ENCODE measurements at places on chromosomes 4 and X.

DNA sequence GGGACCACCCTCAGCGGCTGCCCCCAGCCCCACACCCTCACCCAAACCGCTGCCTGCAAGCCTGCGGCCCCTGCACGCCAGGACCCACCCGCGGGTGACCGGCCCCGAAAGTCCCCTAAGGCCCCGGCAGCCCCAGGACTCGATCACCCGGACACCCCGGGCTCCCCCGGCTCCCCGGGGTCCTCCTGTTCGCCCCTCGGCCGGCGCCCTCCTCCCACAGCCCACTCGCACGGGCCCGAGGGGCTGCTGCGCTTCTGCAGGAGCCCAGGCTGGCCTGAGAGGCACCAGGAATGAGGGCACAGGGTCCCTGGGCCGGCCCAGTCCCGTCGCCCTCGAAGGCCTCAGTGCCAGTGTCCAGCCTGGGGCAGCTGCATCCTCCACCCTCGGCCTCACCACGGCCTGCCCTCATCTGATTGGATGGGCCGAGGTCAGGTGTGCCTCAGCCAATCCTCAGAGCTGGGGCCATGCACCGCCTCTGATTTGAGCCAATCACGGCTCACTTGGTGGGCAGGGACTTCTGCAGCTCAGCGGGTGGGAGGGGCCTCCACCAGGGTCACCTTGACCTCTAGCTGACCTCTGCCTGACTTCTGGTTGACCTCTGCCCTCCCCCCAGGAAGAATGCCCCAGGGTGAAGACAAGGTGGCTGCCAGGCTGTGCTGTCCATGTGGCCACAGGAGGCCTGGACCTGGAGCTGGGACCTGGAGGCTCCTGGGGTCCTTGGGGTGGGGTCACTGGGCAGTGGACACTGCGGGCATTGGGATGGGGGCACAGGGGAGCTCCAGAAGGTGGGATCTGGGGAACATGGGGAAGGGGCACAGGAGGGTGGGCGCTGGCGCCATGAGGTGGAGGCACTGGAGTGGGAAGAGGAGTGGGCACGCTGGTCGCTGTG lies 97.6 kb upstream of the NKX1-1 start:
- no peak for DNase-seq

DNA sequence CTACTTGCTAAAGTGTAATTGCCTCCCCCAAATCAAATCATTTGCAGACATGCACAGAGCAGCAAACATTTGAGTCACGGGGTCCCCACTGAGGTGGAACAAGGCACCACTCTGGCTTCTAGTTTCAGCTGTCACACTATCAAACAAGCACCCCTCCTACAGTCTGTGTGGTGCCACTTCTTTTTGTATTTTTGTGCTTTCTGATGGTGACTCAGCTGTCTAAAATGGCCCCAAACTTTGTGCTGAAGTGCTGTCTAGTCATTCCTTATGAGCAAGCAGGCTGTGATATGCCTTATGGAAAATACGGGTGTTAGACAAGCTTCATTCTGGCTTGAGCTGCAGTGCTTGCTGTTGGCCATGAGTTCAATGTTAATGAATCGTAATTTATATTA lies 15.4 kb downstream of the IGFBP7 start:
- DNase-seq: peak; percentile 73

DNA sequence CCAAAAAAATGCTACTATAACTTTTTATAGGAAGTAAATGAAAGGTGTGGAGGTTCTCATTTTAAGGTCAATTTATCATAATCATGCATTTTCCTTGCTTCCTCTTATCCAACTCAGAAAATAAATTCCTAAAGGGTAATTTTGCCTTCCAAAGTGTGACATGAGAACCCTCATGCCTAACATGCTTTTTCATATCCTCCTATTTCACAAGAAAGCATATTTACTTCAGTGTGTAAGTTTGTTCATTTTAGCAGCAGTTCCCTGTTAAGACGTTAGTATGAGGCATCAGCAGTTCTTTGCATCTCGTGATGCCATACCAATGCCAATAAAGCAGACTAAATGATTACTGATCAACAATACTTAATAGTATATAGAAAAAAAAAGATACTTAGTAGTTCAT lies 18.4 kb downstream of the WDFY3 start:
- peak; percentile 49 for DNase-seq

GRCh38 chrX:38768079-38768478 lies 33.2 kb upstream of the MID1IP1 start:
- DNase-seq: peak; percentile 64

DNA sequence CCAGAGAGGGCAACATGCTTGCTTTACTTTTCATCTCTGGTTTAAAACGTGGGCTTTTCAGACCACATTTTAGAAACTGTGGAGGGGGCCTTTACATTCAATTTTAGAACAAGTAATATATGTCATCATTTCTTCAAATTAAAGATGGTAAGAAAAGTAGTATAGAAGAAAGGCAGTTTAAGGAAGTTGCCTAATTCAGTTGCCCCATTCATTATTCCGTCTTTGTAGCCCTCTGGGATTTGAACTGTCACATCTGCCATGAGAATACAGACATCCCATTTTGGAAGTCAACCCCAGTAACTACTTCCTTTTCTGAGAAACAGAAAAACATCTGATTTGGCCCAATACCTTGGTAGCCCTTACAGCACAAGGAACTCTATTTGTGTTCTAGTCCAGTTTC lies 61.2 kb downstream of the PASD1 start:
- no peak for DNase-seq

- DNase-seq: no peak
Measured at GRCh38 chr4:134935320-134935719, 733.7 kb upstream of the PABPC4L start.

GRCh38 chr4:184838249-184839074 lies 12.7 kb upstream of the ACSL1 start:
- peak; percentile 20 for DNase-seq

DNA sequence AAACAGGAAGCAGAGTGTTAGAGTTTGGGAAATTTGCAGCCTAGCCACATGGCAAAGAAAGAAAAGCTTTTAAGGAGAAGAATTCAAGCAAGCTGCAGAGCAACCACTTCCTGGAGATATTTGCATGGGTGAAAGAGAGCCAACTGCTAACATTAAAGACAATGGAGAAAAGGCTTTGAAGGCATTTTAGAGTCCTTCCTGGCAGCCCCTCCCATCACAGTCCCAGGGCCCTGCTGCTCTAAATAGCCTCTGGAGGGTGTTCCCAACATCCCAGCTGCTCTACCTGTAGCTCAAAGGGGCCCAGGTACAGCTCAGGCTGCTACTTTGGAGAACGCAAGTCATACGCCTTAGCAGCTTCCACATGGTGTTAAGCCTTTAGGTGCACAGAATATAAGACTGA lies 235.9 kb upstream of the FMR1 start:
- no peak for DNase-seq

DNA sequence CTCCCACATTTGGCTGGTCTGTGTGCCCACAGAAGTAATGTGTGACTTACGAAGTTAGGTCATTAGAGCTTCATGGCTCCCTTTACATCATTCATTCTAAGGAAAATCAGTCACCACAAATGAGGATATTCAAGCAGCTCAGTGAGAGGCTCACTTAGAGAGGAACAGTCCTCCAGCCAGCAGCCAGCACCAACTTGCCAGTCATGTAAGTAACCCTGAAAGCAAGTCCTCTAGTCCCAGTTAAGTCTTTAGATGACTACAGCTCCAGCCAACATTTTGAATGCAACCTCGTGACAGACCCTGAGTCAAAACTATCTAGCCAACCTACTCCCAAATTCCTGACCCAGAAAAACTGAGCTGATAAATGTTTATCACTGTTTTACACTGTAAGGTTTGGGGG lies 71.3 kb downstream of the LRBA start:
- peak; percentile 27 for DNase-seq

DNA sequence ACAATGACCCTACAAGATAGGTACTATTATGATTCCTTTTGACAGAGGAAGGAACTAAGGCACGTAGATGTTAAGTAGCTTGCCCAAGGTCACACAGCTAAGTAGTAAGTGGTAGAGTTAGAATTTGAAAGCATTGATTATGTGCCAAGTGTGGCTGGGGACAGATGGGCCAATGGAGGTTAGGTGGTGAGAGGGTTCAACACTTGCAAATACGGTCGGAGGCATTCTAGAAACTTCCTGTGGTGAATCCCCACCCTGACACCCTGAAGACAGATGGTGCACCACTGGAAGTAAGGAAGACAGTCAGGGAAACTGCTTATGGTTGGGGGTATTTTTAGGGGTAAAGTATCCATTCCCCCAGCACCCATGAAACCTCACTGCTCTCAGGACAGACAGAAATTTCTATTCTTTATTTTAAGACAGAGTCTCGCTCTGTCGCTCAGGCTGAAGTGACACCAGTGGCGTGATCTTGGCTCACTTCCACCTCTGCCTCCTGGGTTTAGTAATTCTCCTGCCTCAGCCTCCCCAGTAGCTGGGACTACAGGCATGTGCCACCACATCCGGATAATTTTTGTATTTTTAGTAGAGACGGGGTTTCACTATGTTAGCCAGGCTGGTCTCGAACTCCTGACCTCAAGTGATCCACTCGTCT lies 142.5 kb downstream of the RASL11B start:
- no peak for DNase-seq

GRCh38 chr4:3017504-3017903 lies 54.1 kb downstream of the GRK4 start:
- no peak for DNase-seq
